GM19239 (cell line): ENCODE measurements at places on chromosomes 12 and 14.

DNA sequence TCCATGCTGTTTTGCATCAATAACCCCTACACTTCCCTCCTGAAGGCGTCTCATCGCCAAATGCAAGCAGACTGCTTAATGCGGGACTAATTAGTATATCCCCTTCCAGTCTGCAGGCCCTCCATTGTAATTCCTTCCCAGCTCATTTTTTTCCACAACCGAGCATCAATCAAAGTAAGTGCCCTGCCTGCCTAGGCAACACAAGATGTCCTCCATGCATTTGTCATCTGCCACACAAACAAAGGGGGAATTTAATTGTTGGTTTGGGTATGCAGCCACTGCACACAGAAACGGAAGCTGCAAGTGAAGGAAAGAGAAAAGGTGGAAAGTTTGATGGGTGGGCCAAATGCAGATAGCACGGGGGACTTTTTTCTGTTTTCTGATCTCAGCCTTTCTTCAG lies 168.0 kb downstream of the EGLN3 start:
- DNase-seq = no peak

DNA sequence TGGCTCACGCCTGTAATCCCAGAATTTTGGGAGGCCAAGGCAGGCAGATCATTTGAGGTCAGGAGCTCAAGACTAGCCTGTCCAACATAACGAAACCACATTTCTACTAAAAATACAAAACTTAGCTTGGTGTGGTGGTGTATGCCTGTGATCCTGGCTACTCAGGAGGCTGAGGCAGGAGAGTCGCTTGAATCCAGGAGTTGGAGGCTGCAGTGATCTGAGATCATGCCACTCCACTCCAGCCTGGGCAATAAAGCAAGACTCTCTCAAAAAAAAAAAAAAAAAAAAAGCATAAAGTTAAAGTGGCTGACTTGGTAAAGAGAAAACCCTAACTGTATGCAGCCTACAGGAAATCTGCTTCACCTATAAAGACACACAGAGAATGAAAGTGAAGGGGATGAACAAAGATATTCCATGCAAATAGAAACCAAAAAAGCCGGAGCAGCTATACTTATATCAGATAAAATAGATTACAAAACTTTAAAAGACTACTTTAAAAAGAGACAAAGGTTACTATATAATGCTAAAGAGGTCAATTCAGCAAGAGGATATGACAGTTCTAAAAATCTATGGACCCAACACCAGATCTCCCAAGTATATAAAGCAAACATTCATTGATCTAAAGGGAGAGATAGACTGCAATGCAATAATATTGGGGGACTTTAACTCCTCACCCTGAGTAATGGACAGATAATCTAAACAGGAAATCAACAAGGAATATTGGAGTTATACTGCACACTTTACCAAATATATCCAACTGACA lies 4.1 kb downstream of the CLEC2B start:
- DNase-seq = no peak

DNA sequence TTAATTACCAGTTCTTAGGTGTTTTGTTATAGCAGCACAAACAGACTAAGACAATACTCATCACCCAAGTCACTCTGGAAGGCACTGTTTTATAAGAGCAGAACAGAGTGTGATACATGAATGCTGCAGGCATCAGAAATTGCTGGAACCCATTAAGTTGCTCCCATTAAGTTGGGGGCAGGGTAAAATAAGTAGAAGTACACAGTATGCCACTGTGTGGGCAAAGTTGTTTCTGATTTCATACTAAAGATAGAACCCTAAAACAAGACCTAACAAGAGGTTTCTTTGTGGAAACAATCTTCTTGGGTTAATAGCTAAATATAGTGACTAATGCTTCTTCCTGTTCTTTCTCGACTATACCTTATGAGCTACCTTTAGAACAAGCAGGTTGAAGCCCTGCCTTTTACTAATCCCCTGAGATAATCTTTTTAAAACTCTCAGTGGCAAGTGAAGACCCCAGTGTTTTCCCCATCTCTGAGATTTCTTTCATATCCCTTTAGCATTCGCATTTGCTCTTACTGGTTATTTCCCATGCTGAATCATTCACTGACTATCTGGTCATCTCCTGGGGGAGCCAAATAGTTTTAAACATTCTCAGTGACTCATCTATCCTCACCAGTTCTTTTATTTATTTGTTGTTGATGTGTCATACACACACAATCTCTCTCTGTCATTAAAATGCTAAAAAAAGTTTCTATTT lies 52.3 kb downstream of the SOCS2 start:
- DNase-seq = no peak

DNA sequence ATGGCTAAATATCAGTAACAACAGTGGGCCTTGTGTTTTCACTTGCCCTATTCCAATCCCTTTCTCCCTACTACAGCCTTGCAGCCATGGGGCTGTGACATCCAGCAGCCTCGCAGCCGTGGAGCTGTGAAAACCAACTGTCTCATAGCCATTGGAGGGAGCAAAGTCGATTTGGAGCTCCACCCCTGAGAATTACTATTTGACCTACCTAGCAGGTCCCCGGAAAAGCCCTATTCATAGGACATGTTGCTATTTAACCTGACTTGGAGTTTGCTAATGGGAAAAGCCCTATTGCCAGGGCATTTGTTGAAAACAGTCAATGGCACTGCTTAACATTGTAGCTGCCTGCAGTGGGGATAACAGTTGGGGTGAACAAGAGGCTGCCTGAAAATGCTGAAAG lies 33.3 kb downstream of the ERG28 start:
- DNase-seq = no peak

DNA sequence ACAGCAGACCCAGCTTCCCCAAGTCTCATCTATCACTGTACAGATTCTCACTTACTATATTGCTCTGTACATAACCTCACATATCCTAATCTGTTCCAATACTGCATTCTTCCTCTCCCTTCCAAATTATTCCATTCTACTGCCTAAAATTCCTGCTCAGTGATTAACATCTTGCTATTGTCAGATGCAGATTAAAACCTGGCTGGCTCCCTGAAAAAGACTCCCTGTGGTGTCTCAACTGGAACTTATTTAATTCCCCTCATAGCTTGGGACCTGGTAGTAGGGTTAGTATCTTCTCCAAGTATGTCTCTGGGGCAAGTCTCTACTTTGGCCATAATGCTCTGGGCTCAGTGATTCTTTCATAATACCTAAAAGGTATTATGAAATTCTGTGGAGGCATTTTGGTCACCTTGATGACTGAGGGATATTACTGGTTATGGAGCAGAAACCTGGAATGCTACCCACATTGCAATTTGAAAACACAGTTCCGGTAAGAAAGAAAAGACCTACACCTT lies 55.8 kb downstream of the PAWR start:
- no peak for DNase-seq

DNA sequence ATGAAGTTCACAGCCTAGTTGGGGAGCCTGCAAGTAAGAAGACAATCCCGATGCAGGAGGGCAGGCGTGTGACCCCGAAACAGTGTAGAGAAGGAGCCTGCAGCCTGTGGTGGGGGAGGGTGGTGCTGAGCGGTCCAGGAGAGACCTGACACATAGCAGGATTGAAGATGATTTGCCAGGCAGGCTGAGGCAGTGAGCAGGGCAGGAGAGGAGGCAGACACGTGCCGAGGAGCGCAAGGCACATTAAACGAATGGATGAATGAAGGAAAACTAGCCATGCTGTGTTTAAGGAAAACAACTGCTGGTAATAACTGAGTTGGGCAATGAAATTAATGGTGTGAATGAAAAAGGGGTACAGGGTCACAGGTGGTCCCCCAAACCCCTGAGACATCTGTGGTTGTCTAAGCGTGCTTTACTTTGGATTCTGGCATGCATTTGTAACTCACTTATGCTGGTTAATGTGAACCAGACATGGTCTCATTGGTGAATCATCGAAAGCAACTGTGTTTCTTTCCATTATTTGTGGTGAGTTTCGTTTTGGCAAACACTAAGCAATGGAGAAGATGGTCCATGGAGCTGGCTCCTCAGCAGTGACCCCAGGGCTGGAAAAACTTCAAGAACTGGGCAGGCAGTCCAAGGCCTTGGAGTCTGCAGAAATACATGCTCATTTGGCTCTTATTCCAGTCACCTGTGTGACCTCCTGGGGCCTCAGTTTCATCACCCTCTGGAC lies 96.9 kb upstream of the EVL start:
- DNase-seq = no peak

DNA sequence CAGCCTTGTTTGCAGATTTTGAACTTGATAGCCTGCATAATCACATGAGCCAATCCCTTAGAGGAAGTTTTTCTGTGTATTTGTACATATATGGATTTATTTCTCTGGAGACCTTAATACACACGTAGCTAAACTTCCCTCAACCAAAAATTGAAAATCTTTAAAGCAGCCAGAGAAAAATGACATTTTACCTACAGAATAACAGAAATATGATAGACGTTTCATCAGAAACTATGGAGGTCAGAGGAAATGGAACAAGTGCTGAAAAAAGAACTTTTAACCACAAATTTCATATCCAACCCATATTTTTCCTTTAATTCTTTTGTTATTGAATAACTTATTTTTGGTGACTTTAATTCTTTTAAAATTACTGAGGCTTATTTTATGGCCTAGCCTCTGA lies 177.7 kb downstream of the CCDC91 start:
- DNase-seq = no peak

DNA sequence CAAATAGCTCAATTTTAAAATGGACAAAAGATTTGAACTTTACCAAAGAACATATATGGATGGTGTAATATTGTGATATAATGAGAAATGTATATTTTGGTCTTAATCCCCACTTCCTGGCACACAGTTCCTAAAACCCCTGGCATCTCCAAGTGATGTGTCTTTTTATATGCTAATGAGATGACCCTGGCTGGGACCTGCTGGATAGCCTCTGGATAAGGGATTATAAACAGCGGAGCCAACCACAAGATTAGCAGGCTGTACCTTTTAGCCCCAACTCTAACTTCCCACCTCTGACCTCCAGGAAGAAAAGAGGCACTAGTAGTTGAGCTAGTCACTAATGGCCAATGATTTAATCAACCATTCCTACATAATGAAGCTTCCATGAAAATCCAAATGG lies 130.0 kb downstream of the DPF3 start:
- DNase-seq = no peak

GRCh38 chr12:126051611-126052107 lies 986.4 kb downstream of the AACS start:
- DNase-seq = no peak

GRCh38 chr14:47389535-47389934 lies 285.9 kb downstream of the MDGA2 start:
- no peak for DNase-seq

DNA sequence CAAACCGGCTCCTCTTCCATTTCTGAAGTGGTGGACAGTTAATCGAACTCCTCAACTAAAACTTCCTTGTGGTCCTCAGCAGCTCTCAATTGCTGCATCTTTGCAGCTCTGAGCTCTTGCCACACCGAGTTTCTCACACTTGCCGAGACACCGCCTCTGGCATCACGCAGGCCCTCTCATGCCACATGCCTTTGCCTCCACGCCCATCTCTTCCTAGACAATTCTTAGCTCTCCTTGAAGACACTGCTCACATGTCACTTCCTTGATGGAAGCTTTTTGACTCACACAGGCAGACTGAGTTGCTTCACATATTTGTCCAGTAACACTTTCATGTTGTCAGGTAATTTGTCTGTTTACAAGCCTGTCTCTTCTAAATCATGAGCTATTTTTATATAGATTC lies 29.2 kb downstream of the KCNA1 start:
- DNase-seq = no peak

DNA sequence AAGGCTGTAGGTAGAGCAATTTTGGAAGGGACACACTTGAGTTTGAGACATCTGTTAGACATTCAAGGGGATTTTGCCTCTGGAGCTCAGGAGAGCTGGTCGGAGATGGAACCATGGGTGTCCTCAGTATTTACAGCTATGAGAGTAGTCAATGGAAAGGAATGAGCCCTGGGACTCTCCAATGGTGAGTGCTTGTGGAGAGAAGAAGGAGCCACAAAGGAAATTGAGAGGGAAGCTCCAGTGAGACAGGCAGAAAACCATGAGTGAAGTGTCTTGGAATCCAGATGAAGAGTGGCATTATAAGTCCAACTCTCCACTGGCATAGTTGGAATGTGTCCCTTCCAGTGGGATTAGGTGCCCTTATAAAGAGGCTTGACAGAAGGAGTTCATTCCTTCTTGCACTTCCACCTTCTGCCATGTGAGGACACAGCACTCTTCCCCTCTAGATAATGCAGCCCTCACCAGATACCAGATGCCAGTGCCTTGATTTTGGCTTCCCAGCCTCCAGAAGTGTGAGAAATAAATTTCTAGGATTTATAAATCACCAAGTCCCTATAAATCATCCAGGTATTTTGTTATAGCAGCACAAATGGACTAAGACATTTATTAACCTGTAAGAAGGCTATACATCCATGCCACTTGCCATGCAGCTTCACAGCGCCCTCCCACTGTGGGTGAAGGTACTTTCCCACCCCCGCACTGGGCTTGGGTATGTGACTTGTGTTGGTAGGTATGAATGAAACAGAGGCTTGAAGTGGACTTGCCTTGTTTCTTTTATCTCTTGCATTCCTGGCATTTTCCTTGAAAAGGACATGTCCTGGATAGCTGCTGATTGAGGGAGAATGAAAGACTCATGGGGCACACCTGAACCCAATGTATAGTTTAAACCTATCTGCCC lies 27.3 kb downstream of the LLPH start:
- no peak for DNase-seq

- no peak for DNase-seq
Observed at GRCh38 chr14:51735851-51736250, 84.1 kb downstream of the FRMD6 start.

GRCh38 chr14:34538871-34539406 lies 562 bp downstream of the EAPP start:
- DNase-seq = no peak

GRCh38 chr12:65248656-65249633 lies 29.5 kb upstream of the MSRB3 start:
- no peak for DNase-seq

DNA sequence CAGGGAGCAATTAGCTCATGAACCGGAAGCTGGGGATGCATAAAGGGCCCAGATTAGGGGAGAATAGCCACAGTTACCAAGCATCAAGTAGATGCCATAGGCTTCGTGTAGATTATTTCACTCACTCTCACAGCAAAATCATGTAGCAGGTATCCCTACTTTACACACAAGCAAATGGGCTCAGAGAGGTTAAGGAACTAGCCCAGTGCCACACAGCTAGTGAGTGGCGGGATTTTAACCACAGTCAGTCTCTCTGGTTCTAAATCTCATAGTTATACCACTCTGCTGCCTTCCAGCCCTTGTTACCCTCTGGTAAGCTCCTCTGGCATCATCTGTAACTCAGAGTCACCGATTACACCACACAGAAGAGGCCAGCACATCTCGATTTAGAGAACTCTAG lies 49.0 kb downstream of the IQSEC3 start:
- no peak for DNase-seq
